CD4-positive, CD25-positive, alpha-beta regulatory T cell (primary cell): ENCODE measurements at places on chromosomes 13 and 19. TPM values are rescaled to one million over a fixed set of nuclear protein-coding genes. Genes with fewer than 3 reads are reported as not detected.
A peak's percentile ranks its signal among the peaks of the same experiment; 100 is the strongest.

DNA sequence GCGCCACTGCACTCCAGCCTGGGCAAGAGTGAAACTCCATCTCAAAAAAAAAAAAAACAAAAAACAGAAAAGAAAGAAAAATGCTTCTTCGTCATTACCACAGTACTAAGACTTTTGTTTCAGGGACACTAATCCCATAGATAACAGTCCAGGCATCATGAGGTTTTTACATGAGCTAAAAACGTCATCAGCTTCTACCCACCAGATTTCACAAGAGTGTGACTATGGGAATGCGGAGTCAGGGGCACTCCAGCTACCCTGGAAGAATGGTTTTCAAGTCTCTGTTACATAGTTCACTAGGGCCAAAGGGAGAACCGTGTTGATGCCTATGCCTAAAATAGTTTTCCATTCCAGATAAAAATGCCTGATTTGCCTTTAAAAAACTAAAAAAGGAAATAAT lies 33.2 kb downstream of the RAB20 start:
- no peak for DNase-seq

DNA sequence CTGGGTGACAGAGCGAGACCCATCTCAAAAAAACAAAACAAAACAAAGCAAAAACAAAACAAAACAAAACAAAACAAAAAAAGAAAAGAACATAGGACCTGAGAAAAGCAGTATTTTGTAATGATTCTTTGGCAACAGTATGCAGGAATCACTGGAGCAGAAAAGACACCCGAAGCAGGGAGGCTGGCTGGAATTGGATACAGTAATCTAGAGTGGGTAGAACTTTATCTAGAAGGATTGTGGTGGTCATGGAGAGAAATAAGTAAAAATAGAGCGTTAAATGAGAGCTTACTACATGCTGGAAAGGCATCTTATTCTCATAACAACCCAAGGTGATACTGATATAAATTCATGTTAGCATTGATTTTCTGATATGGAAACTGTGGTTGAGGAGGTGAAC lies 51.2 kb downstream of the KLF5 start:
- DNase-seq = no peak

DNA sequence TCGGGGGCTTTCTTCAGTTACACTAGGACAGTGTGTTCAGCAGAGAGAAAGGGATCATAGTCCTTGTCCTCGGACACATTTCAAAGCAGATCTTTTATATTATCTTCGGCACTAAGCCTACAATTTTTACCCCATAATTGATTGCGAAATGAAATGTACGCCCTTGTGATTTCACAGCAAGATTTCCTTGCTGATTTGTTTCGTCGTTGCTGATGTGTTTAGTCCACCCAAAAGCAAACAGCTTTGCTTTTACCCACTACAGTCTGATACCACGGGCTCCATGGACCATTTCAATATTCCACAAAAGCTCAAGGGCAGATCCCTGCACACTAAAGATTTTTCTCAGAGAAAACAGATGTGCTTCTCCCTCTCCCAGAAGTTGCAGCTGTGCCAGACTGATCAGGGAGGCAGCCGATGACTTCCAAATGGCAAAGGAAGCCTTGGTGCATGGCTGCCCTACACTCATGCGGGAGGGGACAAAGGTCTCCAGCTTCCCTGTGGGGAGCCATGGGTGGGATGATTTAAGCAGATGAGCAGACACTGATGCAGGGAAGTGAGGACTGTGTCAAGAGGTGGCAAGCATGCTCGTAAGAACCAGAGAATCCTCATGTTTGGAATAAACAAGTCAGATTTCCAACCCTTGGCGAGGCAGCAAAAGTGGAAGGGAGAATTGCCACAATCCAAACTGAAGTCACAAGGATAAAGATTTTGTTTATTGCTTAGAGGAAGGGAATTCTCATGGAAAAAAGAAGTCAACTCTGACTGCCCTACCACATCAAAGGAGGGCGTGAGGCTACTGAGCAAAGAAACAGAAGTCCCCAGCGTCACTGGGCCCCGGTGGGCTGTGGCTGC lies 81.1 kb downstream of the STK24 start:
- DNase-seq = no peak

GRCh38 chr19:3708207-3708931 lies at the start of gene TJP3:
TSS of gene TJP3 (plus strand) at chr19:3708384. CDS start at chr19:3728433, 20,049 bp downstream.
- no peak for DNase-seq

DNA sequence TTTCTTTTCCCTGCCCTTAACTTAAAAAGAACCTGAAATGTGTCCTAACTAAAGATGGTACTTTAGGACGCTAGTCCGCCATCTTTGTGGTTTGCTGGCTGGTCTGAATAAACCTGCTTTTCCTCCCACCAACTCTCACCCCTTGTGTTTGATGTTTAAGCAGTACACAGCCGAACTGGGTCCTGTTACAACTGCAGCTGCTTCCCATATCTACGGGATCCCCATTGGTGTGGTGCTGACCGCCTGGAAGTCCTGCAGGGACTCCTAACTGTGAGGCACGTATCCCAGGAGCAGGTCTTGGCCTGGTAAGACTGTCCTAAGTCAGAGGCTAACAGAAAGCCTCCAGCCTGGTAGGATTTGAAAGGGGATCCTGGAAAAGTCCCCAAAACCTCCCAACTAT lies 40.9 kb upstream of the VSTM2B start:
- DNase-seq = no peak

GRCh38 chr13:56189978-56190377 lies 950.7 kb upstream of the PRR20A start:
- DNase-seq = no peak

- peak; percentile 56 for DNase-seq
These were observed 232.9 kb downstream of the FOXO1 start for GRCh38 chr13:40433577-40433976.

The KCNC3 gene
- polyA plus RNA-seq = not detected

The CGB8 gene
- not detected for polyA plus RNA-seq

The ZNF541 gene
- 0.23 TPM for polyA plus RNA-seq
